Stimulated activated CD4-positive, alpha-beta T cell treated with anti-CD3 and anti-CD28 coated beads, Interleukin-12 subunit alpha, Interleukin-12 subunit beta, amount 100 ng/mL, for 24 hours (primary cell): ENCODE measurements at places on chromosomes 7 and 10.

DNA sequence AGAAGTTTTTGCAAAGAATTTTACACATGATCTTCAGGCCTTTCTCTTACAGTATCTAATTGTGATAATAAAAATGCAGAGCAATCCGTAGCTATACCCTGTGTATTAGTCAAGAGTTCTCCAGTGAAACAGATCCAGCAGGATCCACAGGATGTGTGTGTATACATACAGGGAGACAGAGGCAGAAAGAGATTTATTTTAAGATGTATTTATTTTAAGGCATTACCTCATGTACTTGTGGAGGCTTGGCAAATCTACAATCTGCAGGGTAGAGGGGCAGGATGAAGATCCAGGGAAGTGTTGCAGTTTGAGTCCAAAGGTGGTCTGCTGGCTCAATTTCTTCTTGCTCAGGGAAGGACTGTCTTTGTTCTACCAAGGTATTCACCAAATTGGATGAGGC lies 41.7 kb downstream of the ARHGAP12 start:
- no peak for DNase-seq

DNA sequence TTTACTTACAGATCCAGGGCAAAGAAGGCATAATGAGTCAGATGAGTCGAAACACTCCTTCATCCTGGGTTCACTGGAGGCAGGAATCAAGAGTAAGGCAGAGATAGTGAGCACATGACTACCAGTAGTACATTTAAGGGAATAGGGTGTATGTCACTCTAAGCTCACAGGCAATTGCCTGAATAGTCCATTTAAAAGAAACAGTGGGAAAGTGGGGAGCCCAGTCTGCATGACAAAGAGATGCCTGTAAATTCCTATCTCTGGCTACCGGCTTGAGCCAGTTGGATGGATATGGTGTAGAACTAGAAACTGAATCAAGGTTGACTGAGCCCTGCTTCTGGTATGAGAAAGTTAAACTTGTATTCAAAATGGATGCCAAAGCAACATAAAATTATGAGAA lies 861.5 kb upstream of the ZWINT start:
- no peak for DNase-seq

DNA sequence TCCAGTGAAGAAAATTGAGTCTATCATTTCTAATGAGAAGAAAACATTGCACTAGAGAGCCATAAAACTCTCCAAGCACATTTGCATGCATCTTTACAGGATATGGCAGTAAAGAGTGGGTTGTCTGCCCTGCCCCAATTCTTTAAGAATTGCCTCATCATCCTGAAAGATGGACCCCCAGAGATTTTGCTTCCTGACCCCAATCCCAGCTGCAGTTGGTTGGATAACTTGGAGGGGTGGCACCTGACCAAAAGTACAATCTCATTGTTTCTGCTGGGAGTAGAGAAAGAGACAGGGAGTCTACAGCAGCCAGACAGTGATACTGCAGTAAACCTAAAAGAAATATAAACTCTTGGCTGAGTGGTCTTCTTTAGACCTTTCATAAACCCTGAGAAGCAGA lies 49.1 kb upstream of the ADCY1 start:
- no peak for DNase-seq

DNA sequence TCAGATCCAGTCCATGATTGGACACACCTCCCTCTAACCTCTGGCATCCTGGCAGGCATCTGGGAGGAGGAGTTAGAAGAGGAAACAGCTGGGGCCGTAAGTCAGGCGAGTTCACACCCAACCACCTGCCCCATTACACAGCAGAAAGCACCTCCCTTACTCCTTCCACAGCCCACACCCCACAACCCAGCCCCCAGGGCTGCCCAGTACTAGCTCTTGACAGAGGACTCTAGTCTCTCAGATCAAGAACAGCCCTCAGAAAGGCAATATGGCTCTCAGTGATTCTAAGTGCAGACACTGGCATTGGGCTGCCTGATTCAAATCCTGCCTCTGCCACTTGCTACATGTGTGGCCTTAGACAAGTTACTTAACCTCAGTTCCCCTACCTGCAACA lies 34.1 kb downstream of the KCNMA1 start:
- no peak for DNase-seq

- DNase-seq, result no peak
Observed at GRCh38 chr7:110975486-110975885, 115.4 kb upstream of the LRRN3 start.
